ENCODE measurements at places on chromosomes 6 and 20. TPM values are rescaled to one million over a fixed set of nuclear protein-coding genes. Genes with fewer than 3 reads are reported as not detected.
A peak's percentile ranks its signal among the peaks of the same experiment; 100 is the strongest.

SRMS gene
- not detected for total RNA-seq

PAK1IP1 gene
- total RNA-seq = 5.4 TPM

- no peak for DNase-seq
- H3K4me3 ChIP-seq = no peak overlapping the region
- H3K27ac ChIP-seq = no peak overlapping the region
Measured at GRCh38 chr6:118295336-118295735, 252.8 kb upstream of the PLN start.

DNA sequence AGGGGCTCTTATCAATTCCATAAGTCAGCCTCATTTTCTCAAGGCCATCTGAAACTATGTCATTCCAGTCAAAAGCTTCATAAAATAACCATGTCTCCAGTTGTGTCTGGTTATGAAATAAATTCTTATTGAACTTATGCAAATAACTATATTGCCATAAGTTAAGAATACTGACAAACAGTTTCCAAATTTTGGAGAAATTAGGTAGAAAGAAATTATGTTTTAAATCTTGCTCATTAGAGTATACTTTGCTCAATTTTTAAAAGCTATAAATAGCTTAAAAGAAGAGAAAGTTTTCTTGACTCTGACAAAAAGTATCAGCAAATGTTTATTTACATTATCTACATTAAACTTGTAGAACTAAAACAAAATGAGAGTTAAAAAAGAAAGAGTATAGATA lies 63.0 kb upstream of the MRAP2 start:
- no peaks in the 10 kb centered on the region for H3K4me1 ChIP-seq
- no peak for DNase-seq
- no peak overlapping the region for H3K27ac ChIP-seq
- H3K27me3 ChIP-seq = no peaks in the 10 kb centered on the region
- no peak overlapping the region for H3K4me3 ChIP-seq
- H3K36me3 ChIP-seq = no peaks in the 10 kb centered on the region

DNA sequence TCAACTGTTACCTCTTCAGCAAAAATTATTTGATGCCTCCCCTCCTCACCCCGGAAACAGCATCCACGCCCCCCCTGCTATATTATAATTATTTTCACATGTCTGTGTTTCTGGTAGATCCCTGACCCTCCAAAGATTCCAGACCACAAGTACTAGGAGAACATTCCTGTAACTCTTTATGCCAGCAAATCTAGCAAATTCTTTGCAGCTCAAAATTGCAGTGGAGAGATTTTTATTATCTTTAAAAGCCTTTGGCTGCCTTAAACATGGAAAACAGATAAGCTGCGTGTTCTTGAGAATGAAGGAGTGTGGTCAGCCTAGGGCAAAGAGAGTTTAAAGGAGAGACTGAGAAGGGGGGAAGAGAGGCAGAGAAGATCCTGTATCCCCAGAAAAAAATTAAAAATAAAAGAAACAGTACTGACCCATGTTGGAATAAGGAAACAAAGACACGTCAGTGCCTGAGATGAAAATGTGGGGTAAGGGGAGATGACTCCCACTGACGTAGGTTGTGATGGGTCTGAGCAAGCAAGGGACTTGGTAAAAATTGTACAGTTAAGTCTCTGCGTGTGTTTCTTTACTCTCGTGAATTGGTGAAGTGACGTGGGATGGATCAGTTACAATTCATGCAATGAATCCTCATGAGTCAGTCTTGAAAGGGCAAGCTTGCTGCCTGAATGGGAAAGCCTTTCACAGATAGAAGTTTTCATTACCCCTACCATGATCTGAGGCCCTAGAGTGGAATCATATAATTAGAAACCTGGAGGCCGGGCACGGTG lies 8.3 kb downstream of the ID4 start:
- no peak for DNase-seq
- H3K36me3 ChIP-seq = no peaks in the 10 kb centered on the region
- H3K27me3 ChIP-seq = no peaks in the 10 kb centered on the region
- no peak overlapping the region for H3K4me3 ChIP-seq

DNA sequence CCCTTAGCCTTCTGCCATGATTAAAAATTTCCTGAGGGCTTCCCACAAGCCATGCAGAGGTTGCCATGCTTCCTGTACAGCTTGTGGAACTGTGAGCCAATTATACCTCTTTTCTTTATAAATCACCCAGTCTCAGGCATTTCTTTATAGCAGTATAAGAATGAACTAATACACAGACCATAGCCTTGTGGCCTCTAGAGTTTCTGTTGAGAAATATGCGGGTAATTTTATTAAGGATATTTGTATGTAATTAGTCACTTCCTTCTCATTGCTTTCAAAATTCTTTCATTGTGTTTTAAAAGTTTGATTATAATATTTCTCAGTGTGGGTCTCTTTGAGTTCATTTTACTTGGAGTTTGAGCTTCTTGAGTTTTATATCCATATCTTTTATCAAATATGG lies 484.9 kb downstream of the COL12A1 start:
- H3K4me1 ChIP-seq = no peaks in the 10 kb centered on the region
- H3K36me3 ChIP-seq = no peaks in the 10 kb centered on the region
- no peak overlapping the region for H3K4me3 ChIP-seq

ZSCAN23 gene
- total RNA-seq = 1.0 TPM

DNA sequence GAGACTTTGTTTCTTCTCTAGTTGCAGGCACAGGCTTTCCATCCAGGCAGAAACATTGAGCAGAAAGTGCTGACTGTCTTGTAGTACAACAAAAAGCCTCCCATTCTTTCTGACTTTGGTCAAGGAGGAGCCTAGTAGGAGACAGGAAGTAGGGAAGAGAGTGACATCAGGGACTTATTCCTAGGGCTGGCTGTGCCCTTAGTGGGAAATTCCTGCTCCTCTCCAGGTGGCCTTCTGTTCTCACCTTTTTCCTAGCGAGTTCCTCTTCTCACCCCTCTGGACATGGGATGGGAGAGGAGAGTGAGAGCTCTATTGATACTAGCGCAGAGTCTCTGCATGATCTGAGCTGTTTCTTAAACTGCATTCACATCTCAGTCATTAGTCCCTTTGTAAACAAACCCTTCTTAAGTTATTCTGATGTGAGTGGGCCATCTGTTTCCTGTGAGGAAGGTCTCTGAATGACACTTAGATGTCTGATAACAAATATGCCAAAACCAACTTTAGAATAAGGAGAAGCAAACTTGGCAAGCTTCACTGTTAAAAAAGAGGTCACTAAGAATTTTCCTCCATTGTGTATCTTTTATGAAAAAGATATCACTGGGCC lies 455.0 kb downstream of the GJA1 start:
- no peaks in the 10 kb centered on the region for H3K4me1 ChIP-seq
- no peaks in the 10 kb centered on the region for H3K27me3 ChIP-seq
- no peak overlapping the region for H3K27ac ChIP-seq
- DNase-seq = no peak
- no peaks in the 10 kb centered on the region for H3K36me3 ChIP-seq
- H3K4me3 ChIP-seq = no peak overlapping the region

GRCh38 chr6:15968519-15968918 lies 160.4 kb upstream of the MYLIP start:
- no peaks in the 10 kb centered on the region for H3K4me1 ChIP-seq
- no peaks in the 10 kb centered on the region for H3K36me3 ChIP-seq
- no peaks in the 10 kb centered on the region for H3K27me3 ChIP-seq
- no peak overlapping the region for H3K4me3 ChIP-seq
- no peak for DNase-seq

- no peaks in the 10 kb centered on the region for H3K27me3 ChIP-seq
- H3K36me3 ChIP-seq = no peaks in the 10 kb centered on the region
- H3K4me1 ChIP-seq = peaks cover 8% of the 10 kb centered on the region
- peak overlapping the region; percentile 87 for H3K4me3 ChIP-seq
- DNase-seq = peak; percentile 76
Measured at GRCh38 chr6:33620158-33620855, 815 bp upstream of the ITPR3 start.

IYD gene
- total RNA-seq = 0.12 TPM

SNPH gene
- 2.7 TPM for total RNA-seq

GRCh38 chr20:20829681-20830080 lies 117.2 kb upstream of the RALGAPA2 start:
- no peaks in the 10 kb centered on the region for H3K4me1 ChIP-seq
- no peaks in the 10 kb centered on the region for H3K36me3 ChIP-seq
- H3K4me3 ChIP-seq = no peak overlapping the region
- H3K27ac ChIP-seq = no peak overlapping the region
- DNase-seq = no peak

GRCh38 chr20:2346188-2346587 lies 34.5 kb upstream of the TGM6 start:
- no peak overlapping the region for H3K27ac ChIP-seq
- H3K4me3 ChIP-seq = no peak overlapping the region
- no peaks in the 10 kb centered on the region for H3K27me3 ChIP-seq
- no peak for DNase-seq
- H3K36me3 ChIP-seq = no peaks in the 10 kb centered on the region
- no peaks in the 10 kb centered on the region for H3K4me1 ChIP-seq

EDN1 gene
- total RNA-seq = 3.2 TPM

DNA sequence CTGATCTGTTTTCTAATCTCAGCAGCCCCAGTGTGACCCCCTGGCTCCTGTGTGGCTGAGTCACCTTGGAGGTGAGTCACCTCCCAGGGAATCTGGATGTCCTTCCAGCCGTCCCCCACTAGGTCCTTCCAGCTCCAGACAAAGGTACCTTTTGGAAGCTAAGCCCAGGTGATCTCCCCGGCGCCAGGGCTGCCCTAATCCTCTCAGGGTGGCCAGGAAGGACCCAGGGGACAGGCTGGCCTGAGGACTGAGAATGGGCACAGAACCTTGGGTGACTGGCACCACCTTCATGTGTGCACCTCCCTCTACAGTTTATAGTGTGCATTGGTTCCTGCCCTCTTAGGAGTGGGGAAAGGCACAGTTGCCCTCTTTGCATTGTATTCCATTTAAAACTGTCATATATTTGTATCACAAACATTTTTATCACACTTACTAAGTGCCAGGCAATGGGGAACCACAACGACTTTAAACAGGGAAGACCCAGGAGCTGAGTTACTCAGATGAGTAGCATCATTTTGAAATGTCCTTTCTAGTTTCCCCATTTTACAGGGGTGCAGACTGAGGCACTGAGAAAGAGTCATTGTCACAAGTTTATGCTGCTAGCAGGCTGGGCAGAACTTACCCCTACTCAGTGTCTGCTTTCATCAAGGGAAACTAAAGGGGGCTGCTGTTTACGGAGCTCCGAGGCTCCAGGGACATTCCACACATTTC lies 2.6 kb upstream of the BPIFB4 start:
- no peak overlapping the region for H3K27ac ChIP-seq
- no peaks in the 10 kb centered on the region for H3K27me3 ChIP-seq
- no peak overlapping the region for H3K4me3 ChIP-seq
- no peaks in the 10 kb centered on the region for H3K36me3 ChIP-seq
- DNase-seq = no peak
- H3K4me1 ChIP-seq = no peaks in the 10 kb centered on the region

DNA sequence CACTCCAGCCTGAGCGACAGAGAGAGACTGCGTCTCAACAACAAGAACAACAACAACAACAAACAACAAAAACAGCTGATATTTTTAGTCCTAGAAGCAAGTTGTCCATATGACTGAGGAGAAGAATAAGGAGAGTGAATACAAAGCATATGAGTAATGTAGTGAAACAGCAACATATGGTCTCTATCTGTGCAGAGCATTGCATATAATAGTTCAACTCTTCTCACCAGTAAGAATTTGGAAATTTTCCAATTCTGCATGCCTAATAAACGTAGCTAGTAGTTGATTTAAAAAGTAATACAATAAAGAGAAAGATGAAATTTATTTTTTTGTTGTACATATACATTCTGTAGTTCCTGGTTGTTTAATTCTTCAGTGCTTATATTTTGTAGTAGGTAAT lies 129.7 kb upstream of the FAM83B start:
- no peak overlapping the region for H3K4me3 ChIP-seq
- H3K4me1 ChIP-seq = peaks cover 8% of the 10 kb centered on the region
- H3K36me3 ChIP-seq = no peaks in the 10 kb centered on the region

- DNase-seq = no peak
- no peaks in the 10 kb centered on the region for H3K4me1 ChIP-seq
- no peak overlapping the region for H3K4me3 ChIP-seq
- H3K27me3 ChIP-seq = no peaks in the 10 kb centered on the region
- H3K36me3 ChIP-seq = no peaks in the 10 kb centered on the region
Measured at GRCh38 chr6:136052031-136052430, 198.1 kb downstream of the MTFR2 start.

DNA sequence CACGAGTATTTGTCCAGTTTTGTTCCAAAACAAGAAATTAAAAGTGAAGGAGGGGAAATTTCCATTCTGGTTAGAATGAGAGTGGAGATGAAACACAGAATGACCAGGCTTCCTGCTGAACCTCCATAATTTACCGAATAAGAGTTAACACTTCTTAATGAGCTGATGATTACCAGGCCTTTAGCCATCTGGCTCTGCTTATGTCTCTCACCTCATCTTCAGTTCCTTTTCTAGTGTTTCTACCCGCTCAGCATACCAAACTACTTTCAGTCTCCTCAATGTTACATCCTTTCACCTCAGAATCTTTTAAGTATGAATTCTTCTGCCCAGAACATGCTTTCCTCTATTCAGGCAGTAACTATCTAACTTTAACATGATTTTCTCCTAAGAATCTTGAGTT lies 209.0 kb upstream of the RSPO3 start:
- no peak for DNase-seq
- H3K4me1 ChIP-seq = no peaks in the 10 kb centered on the region
- H3K27ac ChIP-seq = no peak overlapping the region
- no peaks in the 10 kb centered on the region for H3K36me3 ChIP-seq
- H3K27me3 ChIP-seq = no peaks in the 10 kb centered on the region

LINC00237 gene
- not detected for total RNA-seq

GRCh38 chr6:163675611-163676010 lies 261.1 kb downstream of the QKI start:
- no peak for DNase-seq
- H3K4me1 ChIP-seq = no peaks in the 10 kb centered on the region
- H3K27me3 ChIP-seq = no peaks in the 10 kb centered on the region
- no peaks in the 10 kb centered on the region for H3K36me3 ChIP-seq
- no peak overlapping the region for H3K27ac ChIP-seq
- no peak overlapping the region for H3K4me3 ChIP-seq

GRCh38 chr20:40991181-40991889 lies 37.3 kb upstream of the TOP1 start:
- H3K36me3 ChIP-seq = no peaks in the 10 kb centered on the region
- H3K4me3 ChIP-seq = no peak overlapping the region
- no peaks in the 10 kb centered on the region for H3K4me1 ChIP-seq
- no peaks in the 10 kb centered on the region for H3K27me3 ChIP-seq

- no peaks in the 10 kb centered on the region for H3K4me1 ChIP-seq
- H3K27ac ChIP-seq = no peak overlapping the region
- no peaks in the 10 kb centered on the region for H3K27me3 ChIP-seq
- no peak overlapping the region for H3K4me3 ChIP-seq
- H3K36me3 ChIP-seq = no peaks in the 10 kb centered on the region
Measured at GRCh38 chr6:48919555-48919954, 543.5 kb downstream of the MMUT start.

DNA sequence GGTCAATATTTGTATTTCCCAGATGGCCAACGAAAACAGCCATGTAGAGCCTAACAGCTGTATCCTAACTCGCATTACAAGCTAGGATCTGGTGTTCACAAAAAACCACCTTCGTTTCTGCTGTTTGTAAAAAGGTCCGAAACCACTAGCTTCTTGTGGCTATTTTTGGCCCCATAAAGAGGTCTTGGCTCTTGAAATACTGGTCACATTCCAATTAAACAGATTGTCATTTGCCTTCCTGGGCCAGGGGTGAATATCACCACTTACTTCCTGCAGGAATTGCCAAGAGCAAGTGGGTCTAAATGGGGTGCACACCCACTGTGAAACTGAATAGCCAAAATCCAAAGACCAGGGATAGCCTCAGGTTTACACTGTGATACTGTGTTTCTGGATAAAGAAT lies 48.2 kb downstream of the TSHZ2 start:
- no peak overlapping the region for H3K27ac ChIP-seq
- H3K4me1 ChIP-seq = no peaks in the 10 kb centered on the region
- H3K27me3 ChIP-seq = no peaks in the 10 kb centered on the region
- no peak for DNase-seq

LAMA5 gene
- total RNA-seq = 43.6 TPM

Measured in pancreas (tissue), 10 donors.